Activated T-cell treated with anti-CD3 and anti-CD28 coated beads, Interleukin-2, amount 50 U/mL, for 24 hours (primary cell): ENCODE measurements at places on chromosomes 13 and 19.

DNA sequence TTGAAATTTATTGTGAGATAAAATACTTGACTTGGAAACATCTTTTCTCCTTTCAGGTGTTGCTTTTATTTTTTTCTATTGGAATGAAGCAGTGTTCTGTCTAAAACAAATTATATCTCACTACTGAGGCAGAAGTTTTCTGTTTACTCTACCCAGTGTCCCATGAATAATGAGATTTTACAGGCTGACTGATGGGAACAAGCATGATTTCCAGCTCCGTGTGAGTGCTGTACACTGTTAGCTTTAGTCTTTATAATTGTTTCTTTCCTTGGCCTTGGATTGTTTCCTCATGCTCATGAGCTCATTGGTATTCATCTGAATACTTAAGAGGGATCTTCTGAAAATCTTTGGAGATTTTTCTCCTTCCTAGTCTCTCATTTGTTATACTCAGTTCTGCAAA is 2049.5 kb upstream of the PRR20A start:
- no peak for DNase-seq

- DNase-seq: no peak
Measured at GRCh38 chr13:105787632-105788031, 747.8 kb downstream of the EFNB2 start.

DNA sequence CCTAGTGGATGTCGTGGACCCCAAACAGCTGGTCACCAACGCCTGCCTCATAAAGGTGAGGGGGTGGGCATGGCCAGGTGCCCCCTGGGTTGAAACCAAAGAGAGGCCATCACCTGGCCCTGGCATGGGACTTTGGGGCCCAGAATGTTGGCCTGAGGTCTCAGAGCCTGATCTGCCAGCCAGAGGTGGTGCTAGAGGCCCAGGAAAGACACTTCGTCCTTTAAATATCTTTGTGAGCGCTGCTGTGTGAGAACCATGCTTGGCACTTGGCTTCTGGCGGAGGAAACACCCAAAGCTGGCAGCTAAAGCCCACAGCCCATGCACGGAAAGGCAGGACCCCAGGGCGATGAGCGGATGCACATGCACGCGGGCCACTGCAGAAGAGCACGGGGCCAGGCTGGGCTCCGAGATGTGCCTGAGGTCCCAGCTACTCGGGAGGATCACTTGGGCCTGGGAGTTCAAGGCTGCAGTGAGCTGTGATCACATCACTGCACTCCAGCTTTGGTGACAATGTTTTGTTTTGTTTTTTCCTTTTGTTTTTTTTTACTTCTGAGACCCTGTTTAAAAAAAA is 4.3 kb upstream of the ADM5 start:
- DNase-seq: no peak

DNA sequence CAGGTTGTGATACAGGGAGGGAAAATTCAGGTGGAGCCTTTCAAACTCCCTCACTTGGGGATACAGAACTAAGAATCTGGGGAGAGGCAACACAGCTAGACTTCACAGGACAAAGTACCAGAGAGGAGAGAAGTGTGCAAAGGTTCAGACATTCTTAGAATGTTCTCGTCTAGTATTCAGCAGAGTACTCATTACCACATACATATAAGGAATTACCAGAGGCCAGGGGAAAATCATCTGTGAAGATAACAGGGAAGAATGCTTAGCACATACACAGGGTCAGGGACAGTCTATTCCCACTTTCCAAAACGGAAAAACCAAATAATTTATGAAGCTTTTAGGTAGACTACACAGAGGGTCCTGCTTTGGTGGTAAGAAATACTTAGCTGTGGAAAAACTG is 58.1 kb downstream of the TRPC4 start:
- DNase-seq: no peak

DNA sequence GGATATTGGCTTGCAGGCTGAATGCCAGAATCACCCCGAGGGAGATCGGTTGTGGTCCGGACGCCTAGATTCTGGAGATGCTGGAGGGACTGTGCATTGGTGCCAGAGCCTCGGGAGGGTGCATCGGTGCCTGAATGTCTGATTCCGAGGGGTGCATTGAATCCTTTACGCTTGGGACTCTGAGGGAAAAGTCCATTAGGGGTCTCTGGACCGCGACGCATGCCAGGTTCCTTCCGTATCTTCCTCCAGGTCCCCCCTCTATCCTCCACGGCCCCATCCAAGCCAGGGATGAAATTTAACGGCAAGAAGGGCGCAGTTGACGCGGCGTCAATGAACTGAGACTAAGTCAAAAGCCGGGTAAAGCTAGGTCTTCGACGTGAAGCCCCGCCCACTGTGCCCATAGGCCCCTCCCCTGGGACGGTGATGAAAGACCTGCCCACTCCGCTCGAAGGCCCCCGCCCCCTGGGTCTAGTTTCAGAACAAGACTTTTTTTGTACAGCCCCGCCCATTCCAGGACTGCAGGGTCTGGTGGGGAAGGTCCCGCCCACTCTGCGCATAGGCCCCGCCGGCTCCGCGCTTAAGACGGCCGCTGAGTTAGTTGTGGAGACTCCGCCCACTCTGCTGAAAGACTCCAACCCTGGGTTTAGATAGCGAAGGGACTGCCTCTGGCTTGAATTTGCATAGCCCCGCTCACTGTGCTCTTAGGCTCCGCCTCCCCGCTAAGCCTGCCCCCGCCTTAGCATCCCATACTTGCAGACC is 737 bp downstream of the ZNF575 start:
- peak; percentile 94 for DNase-seq

DNA sequence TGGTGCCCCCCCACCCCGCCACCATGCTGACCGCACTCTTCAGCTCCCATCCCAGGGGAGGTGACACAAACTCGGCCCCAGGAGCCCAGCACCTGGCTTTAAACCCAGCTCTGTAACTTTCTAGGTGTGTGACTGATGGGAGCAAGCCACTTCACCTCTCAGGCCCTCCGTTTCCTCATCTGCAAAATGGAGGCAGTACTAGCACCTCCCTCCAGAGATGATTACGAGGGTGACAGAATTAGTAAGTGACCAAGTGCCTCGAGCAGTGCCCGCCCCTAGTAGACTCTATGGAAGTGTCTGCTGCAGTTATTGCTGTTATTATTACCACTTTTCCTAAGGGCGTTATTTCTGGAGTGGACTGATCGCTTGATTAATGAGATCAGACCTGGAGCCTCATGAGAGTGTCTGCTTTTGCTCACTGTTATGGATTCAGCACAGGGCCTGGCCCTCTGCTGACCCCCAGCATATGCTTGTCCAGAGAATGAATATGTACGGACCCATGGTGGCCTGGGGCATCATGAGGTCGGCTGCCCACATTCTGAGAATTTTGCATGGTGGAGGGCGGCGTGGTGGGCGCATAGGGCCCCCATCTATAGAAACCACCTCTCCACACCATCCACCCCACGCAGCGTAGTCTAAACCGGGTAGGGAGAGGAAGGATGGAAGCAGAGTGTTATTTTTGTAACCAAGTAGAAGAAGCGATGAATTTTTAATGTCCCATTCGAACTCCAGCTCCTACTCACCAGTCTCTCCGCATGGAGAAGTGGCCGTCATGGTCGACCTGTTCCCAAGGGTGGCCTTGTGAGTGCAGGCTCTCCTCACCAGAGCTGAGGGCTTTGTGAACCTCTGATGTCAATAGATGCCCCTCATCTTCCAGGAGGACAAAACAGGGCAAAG is 48.2 kb downstream of the CAPN12 start:
- no peak for DNase-seq

GRCh38 chr13:30577401-30577852 is 40.3 kb upstream of the USPL1 start:
- DNase-seq: peak; percentile 39

GRCh38 chr19:17431417-17431816 is 11.6 kb downstream of the MVB12A start:
- no peak for DNase-seq

DNA sequence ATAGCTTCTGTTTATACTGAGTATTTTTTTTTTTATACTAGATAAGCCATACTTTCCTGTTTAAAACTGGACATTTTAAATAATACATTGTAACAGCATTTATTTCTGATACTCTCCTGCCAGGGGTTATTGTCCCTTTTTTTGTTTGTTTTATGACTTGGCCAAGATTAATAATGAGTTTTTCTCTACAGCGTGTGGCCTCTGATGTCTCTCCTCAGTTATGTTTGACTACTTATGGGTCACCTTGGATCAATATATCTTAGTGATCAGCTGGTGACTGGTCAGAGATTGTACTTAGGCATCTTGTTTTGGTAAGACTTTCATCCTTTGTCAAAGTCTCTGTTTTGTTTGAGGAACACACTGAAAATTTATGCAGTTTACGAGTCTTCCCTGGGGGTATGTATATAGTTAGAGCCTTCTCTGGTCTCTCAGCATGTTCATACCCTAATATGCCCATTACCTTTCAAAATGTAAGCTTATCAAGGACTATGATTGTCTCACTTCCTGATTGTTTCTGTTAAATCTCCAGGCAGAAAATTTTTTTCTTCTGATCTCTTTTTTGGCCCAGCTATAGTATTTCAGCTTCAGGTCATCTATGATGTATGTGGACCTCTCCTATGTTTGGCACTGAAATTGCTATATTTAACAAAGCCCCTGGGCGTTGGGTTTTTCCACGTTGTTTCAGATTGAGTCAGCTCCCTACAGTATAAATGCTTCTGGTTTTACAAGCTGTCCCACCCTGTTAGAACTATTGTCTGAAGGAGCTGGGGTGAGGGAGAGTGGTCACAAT is 87.9 kb downstream of the URI1 start:
- DNase-seq: no peak

- DNase-seq: no peak
Measured at GRCh38 chr19:3322199-3322978, 44.0 kb upstream of the NFIC start.

DNA sequence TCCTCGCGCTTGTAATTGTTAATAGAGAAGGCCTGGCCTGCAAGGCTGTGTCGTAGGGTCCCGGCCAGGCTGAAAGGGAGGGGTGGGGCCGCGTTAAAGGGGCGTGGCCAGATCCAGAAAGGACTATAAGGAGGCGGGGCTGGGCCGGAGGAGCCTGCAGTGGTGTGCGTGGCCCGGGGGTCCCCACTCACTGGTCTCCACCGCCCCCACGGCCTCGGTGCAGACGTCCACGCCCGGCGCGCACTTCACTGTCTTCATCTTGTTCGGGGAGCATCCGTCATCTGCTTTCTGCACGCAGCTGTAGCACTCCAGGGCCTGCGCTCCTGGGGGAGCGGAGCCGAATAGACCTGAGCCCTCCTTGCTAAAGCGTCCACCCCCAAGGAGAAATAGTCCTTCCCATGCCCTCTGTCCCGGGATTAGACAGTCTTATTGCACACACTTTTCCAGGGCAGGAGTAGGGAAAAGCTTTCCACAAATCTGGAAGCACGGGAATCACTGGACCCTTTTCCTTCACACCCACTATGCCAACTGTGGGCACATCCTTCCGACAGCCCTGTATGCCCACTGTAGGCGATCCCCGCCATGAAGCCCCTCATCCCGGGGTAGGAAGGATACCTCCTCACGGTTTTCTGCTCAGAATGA is 1.2 kb downstream of the LYPD3 start:
- no peak for DNase-seq

- DNase-seq: no peak
Measured at GRCh38 chr13:72650051-72650700, 77.3 kb downstream of the MZT1 start.

- DNase-seq: no peak
Measured at GRCh38 chr19:42285541-42285941, 16.4 kb upstream of the PRR19 start.

DNA sequence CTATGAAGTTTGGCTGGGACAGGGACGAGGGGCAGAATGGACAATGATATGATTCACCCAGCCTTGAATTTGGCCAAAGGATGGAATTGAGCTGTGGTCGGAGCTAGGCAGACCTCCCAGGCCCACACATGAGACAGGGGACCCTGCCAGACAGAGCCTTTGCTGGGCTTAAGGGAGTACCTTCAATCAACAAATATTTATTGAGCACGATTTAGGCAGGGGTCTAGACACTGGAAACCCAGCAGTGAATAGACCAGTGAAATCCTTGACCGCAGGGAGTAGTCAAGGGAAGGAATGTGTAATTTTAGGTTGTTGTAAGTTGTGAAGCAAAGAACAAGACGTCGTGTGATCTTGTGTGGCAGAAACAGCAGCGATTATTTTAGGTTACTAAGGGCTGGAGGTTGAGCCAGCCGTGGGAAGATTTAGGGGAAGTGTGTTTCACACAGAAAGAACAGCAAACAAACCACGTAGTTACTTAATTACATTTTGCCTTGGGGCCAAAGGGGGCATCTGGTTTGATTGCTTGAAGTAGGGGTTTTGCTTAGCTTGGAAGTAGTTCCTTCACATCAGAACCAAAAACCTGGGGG is 16.9 kb upstream of the AP1M2 start:
- DNase-seq: no peak

DNA sequence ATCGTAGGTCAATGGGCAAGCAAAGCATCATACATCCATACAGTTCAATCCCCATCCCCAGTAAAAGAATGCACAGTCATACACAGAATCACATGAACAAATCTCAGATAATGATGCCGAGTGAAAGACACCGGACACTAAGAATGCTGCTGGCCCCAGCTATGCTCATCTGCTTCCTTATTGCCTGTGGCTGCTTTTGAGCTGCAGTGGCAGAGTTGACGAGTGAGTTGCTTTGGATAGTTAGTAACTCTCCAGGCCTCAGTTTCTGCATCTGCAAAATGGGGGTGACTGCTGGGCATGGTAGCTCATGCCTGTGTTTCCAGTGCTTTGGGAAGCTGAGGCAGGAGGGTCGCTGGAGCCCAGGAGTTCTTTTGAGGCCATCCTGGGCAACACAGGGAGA is 12.9 kb upstream of the NFIC start:
- DNase-seq: no peak

DNA sequence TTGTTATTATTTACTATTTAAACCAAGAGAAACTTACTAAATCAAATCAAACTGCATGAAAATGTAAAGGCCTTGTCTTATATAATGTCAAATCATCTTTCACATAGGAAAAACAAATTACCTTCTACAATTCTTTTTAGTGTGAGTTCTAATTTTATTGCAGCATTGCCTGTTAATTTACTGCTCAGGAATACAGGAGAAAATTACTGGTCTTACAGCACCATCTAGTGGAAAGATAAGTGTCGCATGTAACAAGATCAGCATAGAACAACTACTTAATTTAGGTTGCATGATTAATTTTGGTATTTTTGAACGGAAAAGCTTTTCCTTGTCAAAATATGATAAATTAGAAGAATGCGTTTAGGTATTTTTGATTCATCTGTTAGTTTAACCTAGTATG is 502.7 kb downstream of the UQCRFS1 start:
- no peak for DNase-seq

DNA sequence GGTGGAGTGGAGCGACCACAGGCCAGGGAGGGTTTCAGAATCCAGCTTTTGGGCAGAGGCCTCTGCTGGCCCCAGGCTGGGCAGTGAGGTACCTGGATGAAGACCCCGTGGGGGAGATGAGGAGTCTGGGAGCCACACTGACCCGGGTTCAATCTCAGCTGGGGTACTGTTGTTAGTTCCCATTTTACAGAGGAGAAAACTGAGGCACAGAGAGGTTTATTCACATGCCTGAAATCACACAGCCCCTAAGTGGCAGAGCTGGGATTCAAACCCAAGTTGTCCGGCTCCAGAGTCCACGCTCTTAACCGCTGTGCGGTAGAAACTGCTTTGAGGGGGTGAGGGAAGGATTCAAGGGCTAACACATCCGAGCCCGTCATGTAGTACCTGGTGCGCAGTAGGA is 45.0 kb downstream of the MYH14 start:
- no peak for DNase-seq

GRCh38 chr13:41916173-41916954 is 44.5 kb downstream of the VWA8 start:
- DNase-seq: no peak

GRCh38 chr13:41673640-41674039 is 216.3 kb downstream of the RGCC start:
- no peak for DNase-seq

GRCh38 chr19:49817964-49818648 is at the start of gene MED25:
TSS of gene MED25 (plus strand) at chr19:49818289. CDS start at chr19:49818342, 53 bp downstream.
- DNase-seq: peak; percentile 94

GRCh38 chr13:111876506-111876905 is 190.4 kb upstream of the SOX1 start:
- no peak for DNase-seq
